ENCODE measurements at places on chromosomes 5 and 9.

GRCh38 chr9:107274096-107274495, 9.0 kb upstream of the RAD23B start:
- DNase-seq, result no peak

- no peak for DNase-seq
Measured at GRCh38 chr5:64003966-64004365, 41.7 kb upstream of the HTR1A start.

GRCh38 chr9:34554211-34555001, 31.6 kb upstream of the ENHO start:
- peak; percentile 61 for DNase-seq

- DNase-seq, result no peak
Measured at GRCh38 chr9:10104774-10105173, 508.0 kb downstream of the PTPRD start.

GRCh38 chr5:180305481-180305880, 13.6 kb upstream of the MAPK9 start:
- no peak for DNase-seq

- DNase-seq, result no peak
Measured at GRCh38 chr5:67293226-67293625, 96.6 kb upstream of the CD180 start.
